ENCODE measurements at places on chromosomes 7 and 10.

DNA sequence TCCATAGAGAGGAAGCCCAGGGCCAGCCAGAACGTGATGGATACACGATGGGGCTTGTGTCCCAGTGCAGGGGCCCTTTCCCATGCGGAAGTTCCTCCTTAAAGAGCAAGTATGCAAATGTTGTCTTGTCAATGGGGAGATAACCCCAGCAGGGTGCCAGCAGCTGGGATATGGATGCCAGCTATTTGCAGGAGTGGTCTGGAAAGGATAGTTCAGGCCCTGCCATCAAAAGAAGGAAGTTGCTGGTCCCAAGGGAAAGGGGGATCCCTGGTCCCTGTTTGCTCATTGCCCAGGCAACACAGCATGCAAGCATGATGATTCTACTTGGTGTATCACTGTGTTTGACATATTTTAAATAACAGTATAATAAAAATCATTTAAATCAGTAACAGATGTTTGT is 73.1 kb upstream of the HECW1 start:
- DNase-seq: no peak

- no peak for DNase-seq
Observed at GRCh38 chr10:94607111-94607510, 61.5 kb downstream of the HELLS start.

DNA sequence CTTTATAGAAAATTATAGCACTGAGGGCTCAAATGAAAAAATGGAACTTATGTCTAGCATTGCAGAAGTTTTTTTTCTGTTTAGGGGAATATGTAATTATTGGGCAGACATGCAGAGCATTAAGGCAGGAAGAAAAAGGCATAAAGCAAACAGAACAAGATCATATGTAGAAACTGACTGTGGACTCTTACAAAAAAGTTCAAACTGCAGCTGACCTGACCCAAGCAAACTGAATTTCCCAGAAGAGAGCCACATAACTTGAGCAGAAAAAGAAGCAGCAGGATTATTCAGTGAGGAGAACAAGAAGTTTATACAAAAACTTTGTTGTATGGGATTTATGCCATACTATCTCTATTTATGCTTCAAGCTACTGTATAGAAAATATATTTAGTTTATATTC is 250.9 kb downstream of the PHF14 start:
- no peak for DNase-seq

- DNase-seq: no peak
Observed at GRCh38 chr10:32985775-32986350, 27.8 kb upstream of the ITGB1 start.

DNA sequence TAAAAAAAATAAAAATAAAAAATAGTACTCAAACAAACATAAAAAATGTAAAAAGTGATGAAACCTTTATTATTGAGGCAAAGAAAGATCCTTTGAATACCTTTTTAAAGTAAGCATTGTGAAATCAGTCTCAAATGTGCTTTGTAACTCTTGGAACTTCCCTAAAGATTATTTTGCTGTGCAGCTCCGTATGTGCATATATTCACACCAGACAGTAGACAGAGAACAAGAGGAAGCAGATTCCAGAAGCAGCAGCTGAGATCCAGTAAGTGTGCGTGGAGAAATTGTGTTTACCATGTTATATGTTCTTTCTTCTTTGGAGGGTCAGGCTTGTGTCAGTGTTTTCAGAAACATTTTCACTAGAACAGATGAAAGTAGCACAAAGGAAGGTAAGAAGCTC is 324.9 kb downstream of the AGMO start:
- no peak for DNase-seq
